ENCODE measurements at places on chromosomes 6 and 20. TPM values are rescaled to one million over a fixed set of nuclear protein-coding genes. Genes with fewer than 3 reads are reported as not detected.

- DNase-seq: no peak
Measured at GRCh38 chr6:40798069-40798770, 211.1 kb upstream of the LRFN2 start.

MAS1L gene
- not detected for total RNA-seq

DNA sequence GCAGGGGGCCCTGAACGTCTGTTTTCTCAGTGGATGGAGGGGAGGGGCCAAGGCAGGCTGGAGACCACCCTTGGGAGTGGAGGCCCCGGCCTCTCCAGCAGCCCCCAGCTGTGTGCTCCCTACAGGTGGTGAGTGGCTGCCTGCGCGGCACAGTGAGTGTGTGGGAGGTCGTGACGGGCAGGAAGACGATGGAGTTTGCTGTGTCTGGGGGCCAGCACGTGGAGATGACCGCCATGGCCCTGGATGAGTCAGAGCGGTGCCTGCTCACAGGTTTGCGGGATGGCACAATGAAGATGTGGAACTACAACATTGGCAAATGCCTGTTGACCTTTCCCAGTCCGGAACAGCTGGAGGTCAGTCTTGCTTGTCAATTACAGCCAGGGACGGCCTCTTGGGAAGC, 52.6 kb downstream of the EFCAB8 start:
- DNase-seq: no peak

RIPOR2 gene
- total RNA-seq: 24.7 TPM

GRCh38 chr6:51153109-51153508, 334.4 kb downstream of the TFAP2B start:
- no peak for DNase-seq

DNA sequence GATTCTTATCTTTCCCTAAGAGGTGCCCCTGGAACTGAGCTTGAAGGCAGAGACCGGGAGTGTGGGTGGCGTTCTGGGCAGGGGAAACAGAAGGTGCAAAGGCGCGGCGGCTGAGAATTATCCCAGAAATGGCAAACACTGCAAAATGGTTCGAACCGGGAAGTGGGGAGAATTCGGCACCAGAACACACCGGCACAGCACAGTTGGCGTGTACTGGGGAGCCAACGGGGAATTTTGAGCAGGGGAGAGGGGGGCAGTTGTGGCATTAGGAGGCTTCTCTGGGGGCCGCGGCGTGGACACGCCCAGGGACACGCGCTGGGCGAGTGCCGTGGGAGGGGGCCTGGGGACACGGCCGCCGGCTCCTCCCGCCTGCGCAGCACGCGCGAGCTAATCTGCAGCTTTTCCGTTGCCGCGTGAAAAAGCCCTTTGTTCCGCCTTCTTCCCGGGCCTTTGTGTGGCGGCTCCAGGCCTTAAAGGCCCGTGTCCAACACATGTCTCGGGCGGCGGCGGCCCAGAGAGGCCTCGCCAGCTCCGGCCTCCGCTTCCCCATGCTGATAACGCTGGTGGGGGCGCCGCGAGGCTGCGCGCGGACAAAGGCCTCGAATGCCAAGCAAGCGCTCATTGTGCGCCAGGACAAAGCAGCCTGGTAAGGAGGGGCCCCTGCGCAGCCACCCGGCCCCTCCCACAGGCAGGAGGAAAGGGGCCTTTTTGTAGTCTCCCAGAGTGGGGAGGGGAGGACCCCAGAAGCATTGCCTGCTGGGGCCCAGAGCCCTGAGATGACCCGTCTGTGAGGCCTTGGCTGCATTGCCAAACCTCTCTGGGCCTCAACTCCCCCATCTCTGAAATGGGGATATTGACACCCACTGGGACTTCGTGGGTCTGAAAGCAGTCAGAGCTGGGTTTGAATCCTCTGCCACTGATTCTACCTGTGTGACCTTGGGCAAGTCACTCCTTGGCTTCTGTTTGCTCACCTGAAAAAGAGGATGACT, 82.8 kb downstream of the CD40 start:
- peak; percentile 61 for DNase-seq

GRCh38 chr6:38955861-38956260, 92.7 kb upstream of the GLP1R start:
- DNase-seq: no peak

GRCh38 chr6:802701-803100, 109.8 kb upstream of the EXOC2 start:
- no peak for DNase-seq

SNX9 gene
- 35.8 TPM for total RNA-seq

SLC24A3 gene
- 11.1 TPM for total RNA-seq

MICA gene
- 8.3 TPM for total RNA-seq

GRCh38 chr6:43687437-43688347, at the start of gene MRPS18A:
Gene MRPS18A (minus strand): TSS chr6:43687791. CDS start chr6:43687779, 12 bp downstream.
- DNase-seq: peak; percentile 71

- no peak for DNase-seq
Measured at GRCh38 chr6:107943626-107944439, 14.2 kb downstream of the SEC63 start.

F13A1 gene
- total RNA-seq: 26.3 TPM

GRCh38 chr6:90190752-90191395, 105.8 kb downstream of the BACH2 start:
- no peak for DNase-seq

DNA sequence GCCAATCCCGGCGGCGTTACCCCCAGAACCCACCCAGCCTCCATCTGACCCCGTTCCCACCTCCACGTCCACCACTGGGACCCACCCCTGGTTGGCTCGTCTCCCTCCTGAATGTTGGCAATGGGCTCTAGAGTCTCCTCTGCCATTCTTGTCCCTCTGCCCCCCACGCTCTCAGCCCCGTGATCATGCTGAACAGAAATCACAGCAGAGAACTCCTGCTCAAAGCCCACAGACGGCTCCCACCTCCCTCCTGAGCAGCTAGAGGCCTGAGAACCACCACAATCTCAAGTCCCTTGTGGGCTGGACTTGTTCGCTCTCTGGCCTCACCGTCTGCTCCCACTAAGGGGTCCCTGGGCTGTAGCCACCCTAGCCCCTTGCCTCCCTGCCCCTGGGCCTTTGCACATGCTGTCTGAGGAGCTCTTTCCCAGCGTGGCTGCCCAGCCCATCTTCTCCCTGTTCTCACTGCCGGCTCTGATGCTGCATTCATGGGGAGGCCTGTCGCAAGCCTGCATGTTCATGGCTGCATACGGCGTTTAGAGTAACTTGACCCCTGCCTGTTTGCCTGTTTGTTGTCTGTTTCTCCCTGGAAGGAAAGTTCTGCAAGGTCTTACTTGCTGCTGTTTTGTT, 11.2 kb upstream of the FRMD1 start:
- no peak for DNase-seq

DNA sequence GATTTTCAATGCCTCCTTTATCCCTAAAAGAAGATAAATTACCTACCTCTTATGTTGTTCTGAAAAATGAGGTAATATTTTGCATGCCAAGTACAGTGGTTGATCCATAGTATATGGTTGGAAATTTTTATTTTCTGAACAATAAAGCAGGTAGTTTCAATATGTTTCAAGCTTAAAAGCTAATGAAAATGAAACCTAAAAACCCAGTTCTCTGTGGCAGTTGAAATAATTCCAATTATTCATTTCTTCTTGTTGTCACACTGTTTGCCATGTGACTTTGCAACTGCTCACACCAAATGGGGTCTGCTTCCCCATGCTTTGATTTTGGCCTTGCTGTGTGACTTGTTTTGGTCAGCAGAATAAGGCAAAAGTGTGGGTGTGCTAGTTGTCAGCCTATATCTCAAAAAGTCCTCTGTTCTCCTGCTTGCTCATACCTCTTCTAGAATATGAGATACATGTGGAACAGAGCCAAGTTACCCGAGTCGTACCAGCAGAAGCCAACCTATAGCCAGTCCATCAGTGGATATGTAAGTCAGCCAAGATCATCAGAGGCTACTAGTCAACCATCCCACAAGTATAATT, 197.2 kb upstream of the THEMIS start:
- DNase-seq: no peak

GTSF1L gene
- not detected for total RNA-seq

DNA sequence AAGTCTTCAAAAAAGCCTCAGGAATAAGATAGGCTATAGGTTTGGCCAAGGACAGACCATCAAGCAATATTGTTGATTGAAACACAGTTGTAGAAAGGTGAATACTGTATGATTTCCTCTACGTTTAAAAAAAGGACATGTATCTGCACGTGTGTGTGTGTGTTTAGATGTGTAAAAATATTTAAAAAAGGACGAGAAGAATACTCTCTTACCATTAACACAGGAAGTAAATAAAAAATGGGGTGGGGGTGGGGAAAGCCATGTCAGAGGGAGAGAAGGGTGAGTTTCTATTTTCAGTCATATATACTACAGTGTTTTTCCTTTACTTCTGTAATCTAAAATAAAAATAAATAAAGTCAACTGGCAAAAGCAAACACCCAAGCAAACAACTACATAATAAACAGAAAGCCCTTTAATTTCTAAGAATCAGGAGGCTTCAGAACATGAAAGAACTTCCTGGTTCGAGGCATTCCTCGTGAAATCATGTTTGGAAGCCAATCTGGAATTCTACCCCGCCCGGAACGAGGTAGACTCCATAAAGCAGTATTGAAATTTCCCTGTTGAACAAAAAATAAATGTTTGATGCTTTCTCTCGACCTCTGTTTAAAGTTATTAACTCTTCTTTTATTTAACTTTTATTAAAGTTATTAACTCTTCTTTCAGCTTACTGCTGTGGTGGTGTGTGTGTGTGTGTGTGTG, 158.1 kb upstream of the ZNF217 start:
- no peak for DNase-seq

NHLRC1 gene
- 4.0 TPM for total RNA-seq

DNA sequence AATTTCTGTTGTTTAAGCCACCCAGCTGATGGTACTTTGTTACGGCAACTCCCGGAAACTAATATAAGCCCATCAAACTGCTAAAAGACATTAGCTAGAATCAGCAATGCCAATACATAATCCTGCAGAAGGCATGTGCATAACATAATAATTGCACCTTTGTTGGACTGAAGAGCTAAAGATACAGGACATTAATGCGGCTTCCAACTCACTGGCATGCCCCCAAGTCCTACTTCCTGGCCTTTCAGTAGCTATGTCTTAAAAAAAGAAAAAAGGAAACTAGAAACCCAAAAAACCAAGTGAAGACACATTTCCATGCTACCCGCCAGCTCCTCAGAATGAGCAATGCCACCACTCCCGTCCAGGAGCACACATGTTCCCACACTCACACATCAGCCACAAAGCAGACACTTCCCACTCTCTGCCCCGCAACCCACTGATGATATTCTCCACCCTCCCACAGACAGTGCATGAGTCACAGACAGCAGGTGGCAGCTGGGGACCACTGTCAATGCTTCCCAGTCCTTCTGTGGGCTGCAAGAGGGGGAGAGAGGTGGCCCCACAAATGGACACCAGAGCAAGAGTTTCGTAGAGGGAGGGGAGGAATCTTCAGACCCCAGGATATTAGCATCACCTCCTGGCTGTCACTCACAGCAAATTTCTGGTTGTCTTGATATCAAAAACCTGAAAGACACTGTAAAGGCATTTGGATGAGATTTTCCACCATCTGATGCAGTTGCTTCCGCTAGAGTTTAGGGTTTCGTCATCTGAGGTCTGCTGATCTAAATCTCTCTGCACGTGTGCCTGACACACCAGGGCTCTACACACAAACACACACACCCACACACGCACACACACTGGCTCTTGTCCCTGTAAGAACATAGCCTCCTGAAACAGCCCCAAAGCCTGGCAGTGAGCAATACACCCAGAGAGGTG, 32.8 kb downstream of the GFOD1 start:
- DNase-seq: peak; percentile 91

DNA sequence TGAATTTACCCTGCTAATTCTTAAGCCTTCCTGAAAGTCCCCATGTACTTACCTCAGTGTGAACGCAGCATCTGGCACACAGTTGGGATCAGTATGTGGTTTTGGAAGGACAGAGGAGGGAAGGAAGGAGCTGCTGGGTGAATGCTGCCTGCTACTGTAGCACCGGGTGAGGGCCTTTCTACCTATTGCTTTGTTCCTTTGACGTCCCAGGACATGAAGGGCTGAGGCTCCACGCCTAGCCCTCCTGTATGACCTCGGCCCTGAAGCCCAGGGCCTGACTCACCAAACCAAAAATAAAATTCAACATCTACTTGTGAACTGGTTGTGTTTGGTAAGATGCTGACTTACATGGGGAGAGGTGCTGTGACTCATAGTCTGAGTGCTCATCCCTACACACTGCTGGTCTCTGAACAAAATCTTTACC, 51.1 kb downstream of the ARID1B start:
- no peak for DNase-seq

DNA sequence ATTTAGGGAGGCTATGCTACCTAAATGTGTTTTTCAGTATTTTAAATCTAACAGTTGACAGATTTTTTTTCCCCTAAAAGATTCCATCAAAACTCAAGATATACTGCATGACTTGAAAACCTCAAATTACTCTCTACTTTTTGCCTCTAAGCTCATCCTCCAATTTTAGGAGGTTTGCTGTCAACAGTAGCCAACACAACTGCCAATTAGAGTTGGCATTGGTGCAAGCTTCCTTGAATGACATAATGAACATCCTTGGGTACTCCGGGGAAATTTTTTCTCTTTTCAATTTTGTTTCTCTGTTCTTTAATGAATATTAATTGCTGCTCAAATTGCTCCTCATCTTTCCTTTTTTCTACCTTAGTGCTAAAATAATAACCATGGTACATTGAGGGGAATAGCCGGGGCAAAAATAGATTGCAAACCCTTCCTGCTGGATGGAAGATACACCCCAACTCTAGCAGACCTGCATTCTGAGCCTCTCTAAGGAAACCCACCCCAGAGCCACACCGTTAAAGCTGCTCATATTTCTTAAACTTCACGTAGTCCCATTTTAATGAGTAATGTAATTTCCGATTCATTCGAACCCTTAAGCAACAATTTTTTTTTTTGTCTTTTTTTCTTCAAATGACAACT, 34.3 kb downstream of the SLC22A23 start:
- no peak for DNase-seq

GRCh38 chr6:121439475-121439874, 4.0 kb downstream of the GJA1 start:
- no peak for DNase-seq

GRCh38 chr20:17825960-17826843, 126.4 kb downstream of the BANF2 start:
- no peak for DNase-seq

DNA sequence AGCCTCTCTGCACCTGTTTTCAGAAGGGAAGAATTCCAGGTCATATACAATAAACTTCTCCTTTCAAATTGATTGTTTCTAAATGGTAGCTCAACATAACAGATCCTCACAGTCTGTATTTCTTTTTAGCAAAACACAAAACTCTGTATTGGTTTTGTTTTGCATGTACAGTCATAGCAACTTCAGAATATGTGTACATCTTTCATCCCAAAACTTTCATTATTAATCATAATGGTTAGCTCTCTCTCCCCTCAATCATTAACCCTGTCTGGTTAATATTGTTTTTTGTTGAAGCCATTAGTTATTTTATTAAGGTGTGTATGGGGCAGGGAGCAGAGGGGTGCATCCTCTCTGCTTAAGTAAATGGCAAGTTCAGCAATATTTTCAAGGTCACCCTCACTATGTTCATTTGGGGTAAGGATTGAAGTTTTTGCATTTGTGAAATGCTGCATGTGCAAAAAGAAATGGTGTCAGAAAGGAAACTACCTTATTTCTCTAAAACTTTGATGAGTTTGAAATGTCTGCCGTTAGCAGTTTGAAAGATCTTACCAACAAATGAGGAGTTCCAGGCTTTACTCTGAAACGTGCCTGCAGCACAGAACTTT, 136.8 kb upstream of the BTBD3 start:
- no peak for DNase-seq

- no peak for DNase-seq
Measured at GRCh38 chr6:49202924-49203536, 260.0 kb downstream of the MMUT start.

BHLHE23 gene
- not detected for total RNA-seq

- no peak for DNase-seq
Measured at GRCh38 chr20:6780433-6781190, 13.1 kb downstream of the BMP2 start.

- DNase-seq: no peak
Measured at GRCh38 chr6:43921548-43922425, 151.8 kb downstream of the VEGFA start.

NTSR1 gene
- total RNA-seq: 0.79 TPM

Data from dorsolateral prefrontal cortex (tissue), 122 donors.